ENCODE measurements at places on chromosomes 1 and 21.

GRCh38 chr1:109350655-109351054 lies 43.8 kb upstream of the MYBPHL start:
- DNase-seq: no peak

- no peak for DNase-seq
Measured at GRCh38 chr1:50047916-50048694, 24.4 kb upstream of the AGBL4 start.

- DNase-seq: no peak
Measured at GRCh38 chr1:104906141-104906540, 1156.4 kb downstream of the AMY1C start.

- no peak for DNase-seq
Measured at GRCh38 chr1:223216531-223217205, 73.6 kb upstream of the TLR5 start.

- DNase-seq: no peak
Measured at GRCh38 chr21:16587141-16587581, 857.4 kb downstream of the USP25 start.

DNA sequence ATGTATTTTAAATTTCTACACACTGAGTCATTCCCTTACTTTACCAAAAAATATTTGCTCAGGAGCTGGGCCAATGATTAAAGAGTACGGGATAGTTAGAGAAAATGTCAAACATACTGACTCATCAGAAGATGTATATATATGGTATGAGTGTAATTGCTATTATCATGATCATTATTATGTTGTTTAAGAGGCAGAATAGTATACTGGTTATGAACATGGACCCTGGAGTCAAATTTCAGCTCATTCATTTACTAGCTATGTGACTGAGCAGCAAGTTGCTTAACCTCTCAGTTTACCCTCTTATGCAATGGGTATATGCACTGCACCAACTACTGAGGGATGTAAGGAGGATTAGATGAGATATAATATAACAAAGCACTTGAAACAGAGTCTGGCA lies 41.2 kb upstream of the USH2A start:
- DNase-seq: no peak

DNA sequence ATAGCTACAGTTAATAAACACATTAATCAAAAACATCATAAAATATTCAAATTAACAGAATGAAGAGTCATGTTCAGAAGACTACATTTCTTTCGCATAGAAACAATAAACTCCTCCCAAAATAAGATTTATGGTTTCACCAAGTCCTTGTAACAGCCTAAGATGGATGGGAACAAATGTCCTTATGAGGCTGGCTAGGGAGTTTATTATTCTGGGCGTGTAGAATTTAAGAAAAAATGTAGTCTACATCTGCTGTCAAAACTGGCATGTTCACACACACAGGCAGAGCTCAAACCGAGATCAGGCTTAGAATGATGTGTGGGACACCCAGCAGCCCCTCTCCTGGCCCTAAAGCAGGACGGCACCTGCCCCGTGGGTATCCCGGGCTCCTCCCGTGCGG lies 101.1 kb downstream of the NPHP4 start:
- no peak for DNase-seq

DNA sequence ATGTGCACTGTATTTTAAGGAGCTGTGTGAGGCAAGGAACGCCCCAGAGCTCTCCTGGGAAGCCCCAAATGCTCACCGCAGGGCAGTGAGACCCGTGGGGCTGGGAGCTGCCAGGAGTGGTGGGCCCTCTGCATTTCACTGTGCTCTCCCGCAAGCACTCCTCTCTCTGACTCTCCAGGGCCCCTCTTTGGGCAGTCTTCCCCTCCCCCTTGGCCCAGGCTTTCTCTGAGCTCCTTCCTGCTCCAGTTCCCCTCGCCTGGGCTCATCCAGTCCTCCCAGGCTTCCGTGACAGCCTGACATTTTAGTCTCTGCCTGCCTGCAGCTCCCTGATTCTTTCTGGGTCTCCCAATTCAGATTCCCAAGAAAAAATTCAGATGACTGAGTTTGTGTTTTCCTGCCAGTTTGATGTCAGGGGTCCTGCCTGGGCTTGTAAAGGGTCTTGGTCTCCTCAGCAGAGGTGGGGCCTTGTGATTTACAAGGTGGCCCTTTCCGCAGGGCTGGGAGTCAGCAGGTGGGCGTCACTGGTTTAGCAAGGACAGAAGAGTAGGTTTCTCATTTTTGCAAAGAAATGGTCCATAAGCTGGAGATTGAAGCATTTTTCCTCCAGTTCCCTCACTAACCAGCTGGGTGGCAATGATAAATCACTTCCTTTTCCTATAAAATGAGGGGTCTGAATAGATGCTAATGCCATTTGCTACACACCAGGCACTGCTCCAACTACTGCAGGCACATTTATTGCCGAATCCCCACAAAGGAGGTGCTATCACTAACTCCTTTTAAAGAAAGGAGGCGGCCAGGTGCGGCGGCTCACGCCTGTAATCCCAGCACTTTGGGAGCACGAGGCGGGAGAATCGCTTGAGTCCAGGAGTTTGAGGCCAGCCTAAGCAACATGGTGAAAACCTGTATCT lies 1.9 kb upstream of the CA6 start:
- no peak for DNase-seq

DNA sequence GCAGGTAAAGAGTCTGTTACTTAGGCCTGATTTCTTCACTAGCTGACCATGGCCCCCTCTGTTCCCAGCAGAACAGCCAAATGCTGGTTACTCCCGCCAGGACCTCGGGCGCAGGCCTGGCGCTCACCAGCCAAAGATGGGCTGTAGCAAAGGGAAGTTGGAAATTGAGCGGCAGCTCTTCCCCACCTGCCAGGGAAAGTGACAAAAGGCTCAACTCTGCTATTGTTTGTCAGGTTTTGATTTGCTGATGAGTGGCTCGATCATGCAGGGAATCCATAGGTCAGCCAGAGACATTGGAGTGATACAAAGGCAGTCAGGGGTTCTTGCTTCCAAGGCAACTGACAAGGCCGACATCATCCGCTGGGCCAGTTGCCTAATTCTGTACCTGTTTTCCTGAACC lies 120.1 kb downstream of the ASTN1 start:
- no peak for DNase-seq

DNA sequence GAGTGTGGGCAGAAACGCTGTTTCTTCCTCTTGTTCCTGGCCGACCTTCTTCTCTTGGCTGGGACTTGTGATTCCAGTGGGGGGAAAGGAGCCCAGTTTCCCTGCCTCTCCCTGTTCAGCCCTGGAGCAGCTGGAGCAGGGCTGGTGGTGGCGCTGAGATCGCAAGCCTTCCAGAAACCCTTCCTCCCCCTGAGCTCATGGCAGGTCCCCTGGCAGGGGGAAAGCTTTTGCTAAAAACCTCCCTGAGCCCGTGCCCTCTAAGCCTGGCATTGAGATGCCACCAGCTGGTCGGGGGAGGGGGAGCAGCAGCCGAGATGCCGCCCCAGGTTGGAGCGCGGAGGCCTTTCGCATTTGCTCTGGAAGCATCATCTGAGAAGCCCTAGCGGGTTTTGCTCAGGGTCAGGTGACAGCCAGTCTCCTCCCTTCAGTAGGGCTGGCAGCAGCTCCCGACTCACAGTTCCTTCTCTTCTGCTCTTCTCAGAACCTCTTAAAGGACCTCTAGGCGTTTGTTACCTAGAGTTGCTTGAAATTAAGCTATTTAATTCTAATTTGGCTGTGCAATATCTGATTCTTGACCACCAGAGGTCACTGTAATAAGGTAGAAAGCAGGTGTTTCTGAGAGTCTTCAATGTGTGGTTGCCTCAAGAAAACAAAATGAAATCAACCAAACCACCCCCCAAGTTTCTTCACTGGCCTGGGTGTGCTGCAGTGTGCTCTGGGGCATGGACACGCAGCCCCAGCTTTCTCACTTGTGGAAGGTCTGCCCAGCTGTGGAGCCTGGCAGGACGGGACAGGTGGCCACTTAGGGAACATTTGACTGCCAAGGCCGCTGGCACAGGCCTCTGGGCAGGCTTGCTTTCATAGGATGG lies 257.3 kb downstream of the CAMTA1 start:
- no peak for DNase-seq

DNA sequence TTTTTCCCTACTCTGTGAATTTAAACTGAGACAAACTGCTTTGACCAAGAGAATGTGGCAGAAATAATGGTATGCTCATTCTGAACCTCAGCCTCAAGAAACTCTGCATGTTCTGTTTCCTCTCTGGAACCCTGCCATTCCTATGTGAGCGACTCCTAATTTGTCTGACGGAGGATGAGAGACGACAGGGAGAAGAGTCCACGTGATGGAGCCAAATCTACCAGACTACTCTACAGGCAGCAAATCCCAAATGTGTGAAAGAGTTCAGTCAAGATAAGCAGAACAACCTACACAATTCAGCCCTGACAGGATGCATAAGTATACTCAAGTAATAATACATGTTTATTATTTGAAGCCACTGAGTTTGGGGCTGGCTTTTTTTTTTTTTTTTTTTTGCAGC lies 153.5 kb downstream of the DPYD start:
- no peak for DNase-seq

DNA sequence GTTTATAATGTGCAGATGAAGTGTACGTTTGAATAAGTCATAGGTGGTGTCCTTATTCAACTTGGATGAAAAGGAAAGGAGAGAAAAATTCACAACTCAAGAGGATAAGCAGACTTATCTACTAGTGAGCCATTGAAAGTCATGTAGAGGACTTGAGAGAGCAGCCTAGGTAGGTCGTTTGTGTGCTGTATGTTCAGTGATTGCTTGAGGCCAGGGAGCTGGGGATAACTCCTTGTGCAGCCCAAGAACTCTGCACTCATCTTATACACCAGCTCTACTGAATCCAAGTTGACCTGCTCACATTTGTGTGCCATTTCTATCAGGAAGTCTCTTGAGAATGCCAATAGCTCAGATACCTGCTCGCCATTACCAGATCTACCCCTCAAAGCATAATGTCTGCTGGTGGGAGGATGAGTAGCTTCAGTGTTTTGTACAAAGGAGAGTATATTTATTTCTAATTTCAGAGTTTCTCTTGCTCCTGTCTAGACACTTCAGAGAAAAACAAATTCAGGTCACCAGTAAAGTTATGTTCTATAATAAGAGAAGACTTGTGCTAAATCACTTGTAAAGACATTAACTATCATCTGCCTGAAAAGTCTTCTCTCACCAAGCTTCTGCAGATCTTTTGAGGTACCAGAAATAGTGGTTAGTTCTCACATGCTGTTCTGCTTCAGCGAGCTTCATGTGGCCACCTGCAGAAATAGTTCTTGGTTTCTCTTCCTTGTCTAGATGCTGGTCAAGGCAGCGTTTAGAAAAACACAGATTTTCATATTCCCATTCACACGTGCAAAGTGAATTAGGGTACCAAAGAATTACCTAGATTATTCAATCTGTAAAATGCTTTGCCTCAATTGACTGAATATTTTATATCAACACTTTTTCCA lies 10.8 kb downstream of the S1PR1 start:
- DNase-seq: no peak

GRCh38 chr1:89732643-89733222 lies 88.1 kb upstream of the LRRC8D start:
- DNase-seq: no peak

GRCh38 chr21:29261555-29262540 lies 36.9 kb upstream of the BACH1 start:
- DNase-seq: no peak

DNA sequence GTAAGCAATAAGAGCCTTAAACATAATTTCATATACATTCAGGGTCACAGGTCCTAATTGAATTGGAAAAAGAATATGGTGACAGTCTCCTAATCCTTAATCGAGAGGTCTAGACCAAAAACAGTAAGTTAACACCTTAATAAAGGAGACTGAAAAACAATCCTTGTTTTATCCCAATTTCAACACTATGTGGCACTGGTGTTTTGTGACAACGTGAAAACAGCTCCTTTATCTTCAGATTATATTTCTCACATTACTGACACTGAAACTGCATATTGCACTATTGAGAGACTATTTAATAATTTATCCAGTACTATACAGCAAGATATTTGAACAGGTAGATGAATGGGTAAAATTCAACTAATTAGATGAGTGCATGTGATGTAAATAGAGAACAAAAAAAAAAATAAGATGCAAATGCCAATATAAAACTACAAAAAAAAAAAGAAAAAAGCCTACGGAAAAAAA lies 34.1 kb downstream of the TP53BP2 start:
- no peak for DNase-seq

DNA sequence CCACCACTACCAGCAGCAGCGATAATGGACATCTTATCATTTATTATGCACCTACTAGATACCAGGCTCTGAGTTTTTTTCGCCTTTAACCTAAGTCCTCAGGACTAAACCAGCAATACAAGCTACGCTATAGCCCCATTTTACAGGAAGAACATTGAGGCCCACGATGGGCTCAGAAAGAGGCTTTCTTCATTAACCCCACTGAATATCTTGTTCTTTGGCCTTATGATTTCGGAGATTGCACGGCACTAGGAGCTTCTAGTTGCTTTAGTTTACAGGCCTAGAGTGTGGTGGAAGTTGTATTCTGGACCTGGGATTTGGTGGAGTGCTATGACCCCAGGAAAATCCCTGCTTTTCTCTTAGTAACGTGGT lies 1.5 kb downstream of the SESN2 start:
- DNase-seq: no peak

DNA sequence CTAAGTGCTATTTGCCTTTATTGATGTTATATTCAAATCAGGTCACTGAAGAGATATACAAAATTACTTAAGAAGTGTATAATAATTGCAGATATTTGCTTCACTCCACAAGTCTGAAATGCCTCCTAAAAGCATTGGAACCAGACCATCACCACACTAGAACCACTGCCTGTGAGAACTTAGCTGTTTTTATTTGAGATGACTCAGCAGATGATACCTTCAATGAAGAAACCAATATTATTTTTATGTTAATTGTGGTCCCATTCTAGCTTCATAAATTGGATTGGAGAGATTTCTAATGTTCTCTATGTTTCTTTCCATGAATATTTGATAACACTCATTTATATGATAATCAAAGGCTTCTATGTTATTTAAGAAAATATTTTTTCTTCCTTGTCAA lies 740.6 kb downstream of the KCNT2 start:
- no peak for DNase-seq

DNA sequence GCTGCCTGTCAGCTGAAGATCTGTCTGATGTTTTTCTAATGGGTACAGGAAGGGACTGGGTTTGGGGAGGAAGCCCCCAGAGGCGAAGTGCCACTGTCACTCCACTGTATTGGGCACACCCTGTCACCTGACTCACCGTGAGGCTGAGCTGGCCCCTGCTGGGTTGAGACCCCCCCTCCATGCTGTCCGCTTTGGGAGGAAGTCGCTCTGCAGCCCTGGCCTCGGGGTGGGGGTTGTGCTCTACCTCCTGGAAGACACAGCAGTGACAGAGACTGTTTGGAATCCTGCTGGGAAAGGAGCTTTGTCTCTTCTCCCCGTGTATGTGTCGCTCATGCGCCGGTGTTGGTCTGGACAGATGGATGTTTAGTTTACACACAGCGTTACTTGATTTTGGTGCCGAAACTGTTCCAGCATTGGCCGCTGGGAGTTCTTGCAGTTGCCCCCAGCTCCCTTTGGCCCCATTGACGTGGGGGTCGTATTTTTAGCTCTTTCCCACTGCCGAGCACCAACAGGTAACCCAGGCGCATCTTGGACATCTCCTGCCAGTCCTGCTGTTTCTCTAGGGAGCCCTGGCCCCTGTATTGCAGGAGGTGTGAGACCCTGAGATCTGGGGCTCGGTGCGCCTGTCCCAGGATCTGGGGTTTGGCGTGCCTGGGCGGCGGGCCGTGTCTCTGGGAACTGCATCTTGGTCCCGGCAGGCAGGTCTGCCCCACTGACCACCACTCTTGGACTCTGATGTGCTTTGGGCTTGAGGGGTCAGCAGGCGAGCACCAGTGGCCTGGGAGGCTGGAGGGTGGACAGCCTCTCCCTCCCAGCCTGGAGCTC lies 30.3 kb downstream of the SLX9 start:
- DNase-seq: no peak

All from stimulated activated CD8-positive, alpha-beta memory T cell treated with anti-CD3 and anti-CD28 coated beads, Interleukin-7, amount 100 ng/mL, for 1 hour (primary cell).